ENCODE measurements at places on chromosomes 7 and 10.

DNA sequence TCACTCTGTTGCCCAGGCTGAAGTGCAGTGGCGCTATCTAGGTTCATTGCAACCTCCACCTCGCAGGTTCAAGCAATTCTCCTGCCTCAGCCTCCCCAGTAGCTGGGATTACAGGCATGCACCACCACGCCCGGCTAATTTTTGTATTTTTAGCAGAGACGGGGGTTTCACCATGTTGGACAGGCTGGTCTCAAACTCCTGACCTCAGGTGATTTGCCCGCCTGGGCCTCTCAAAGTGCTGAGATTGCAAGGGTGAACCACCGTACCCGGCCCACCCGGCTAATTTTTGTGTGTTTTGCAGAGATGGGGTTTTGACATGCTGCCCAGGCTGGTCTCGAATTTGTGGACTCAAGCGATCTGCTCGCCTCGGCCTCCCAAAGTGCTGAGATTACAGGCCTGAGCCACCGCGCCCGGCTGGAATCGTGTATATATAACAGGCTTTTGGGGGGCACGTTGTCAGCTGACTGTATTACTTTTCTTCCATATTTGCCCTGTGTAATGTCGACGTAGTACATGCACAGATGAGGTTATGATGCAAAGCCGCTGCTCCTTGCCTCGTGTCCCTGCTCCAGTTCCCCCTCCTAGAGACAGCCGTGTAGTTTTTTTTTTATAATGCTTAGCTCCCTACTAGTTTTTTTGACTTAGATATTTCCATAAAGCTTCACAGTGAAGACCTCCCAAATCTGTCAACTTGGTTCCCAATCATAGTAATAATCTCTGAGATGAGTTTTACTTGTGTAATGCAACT, 883 bp upstream of the TRA2A start:
- no peak for DNase-seq

DNA sequence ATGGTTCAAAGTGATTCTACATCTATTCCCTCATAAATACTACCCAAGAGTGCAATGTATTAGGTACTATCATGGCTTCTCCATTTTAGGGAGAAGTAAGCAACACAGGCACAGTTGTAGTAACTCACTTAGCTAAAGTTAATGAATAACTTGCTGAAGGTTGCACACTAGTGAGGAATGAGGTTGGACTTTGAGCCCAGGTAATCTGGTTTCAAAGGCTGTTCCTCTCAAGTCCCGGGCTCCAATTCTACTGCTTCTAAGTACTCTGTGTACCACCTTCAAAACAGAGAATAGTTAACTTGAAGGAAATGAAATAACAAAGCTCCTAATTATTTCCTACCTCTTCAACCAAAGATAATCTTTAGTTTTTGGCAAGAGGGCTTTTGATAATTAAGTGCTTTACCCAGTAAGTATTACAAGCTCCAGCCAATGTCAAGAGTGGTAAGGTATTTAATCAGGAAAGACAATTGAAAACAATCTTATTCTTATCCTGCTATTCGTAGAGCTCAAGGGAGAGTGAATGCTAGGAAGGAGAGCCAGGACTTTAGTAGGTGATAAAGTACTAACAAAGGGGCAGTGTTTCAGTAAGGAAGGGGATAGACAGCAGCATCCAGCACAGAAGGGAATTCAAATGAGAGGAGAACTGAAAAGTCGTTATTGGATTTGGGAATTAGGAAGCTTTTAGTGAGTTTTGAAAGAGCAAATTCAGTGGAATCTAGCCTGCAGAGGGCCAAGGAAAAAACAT, 158.2 kb upstream of the PTPRZ1 start:
- DNase-seq: peak; percentile 31

GRCh38 chr10:62199584-62199983, 69.1 kb downstream of the RTKN2 start:
- DNase-seq: peak; percentile 5

- DNase-seq: no peak
Observed at GRCh38 chr10:49344840-49345239, 45.9 kb downstream of the C10orf71 start.

DNA sequence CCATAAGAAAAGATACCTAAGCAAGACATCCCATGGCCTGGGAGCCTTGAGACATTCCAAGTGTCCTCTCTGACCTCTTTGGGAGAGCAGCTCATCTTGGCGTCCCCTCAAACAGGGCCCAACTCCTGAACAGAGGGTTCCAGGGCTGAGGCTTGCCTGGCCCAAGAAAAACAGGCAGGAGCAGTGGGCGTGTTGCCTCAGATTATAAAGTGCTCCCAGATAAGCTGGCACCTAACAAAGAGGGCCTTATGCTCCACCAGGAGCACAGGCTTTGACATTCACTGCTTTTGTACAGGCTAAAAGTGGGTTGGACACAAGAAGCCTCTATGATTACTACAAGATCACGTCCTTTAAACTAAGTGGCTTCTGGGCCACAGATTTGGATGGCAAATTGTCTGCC, 193.1 kb downstream of the FGFR2 start:
- DNase-seq: no peak

DNA sequence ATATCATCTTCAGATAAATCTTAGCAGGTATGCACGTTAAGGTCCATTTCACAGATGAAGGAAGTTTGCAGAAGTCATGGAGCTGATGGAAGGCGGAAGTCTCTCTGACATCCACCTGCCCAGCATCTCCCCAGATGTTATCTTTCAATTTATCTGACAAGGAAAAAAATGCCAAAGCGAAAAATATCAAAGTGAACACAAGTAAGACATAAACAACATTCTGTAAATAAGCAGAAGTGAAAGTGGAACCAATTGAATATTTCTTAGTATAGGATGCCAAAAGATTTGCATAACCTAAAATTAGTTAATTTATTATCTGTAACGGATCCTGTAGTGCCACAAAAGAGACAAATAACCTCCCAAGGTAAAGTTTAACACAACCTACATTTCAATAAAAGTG, 73.6 kb upstream of the NEBL start:
- no peak for DNase-seq

GRCh38 chr7:26186364-26187311, 13.9 kb downstream of the HNRNPA2B1 start:
- DNase-seq: no peak

DNA sequence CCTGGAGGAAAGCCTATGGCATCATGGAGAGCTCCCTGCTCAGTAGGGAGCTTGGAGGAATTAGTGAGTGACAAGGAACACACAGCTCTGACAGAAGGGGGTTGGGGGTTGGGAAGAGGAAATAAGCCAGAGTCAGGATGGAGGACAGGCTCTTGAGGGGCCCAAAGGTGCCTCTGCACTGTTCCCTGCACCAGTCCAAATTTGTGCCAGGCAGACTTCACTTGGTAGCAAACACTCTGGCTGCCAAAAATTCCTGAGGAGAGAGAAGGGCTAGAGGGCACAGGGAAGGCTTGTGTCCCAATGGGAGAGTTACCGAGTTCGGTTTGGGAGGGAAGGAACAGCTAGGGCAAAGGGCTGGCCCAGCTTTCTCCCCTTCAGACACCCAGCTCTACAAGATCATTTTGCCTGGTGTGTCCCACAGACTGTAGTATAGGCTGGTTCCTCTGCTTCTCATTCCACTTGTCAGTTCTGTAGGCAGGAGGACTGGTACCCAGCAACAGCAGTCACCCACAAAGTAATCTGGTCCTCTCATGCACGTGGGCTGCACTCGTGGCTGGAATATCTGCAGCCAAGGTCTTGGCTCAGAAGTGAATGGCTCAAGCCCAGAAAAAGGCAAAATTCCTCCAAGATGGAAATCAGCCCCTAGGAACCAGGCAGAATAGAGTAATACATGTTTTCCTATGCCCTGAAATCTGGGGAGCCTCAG, 8.0 kb upstream of the KCNIP2 start:
- DNase-seq: no peak

GRCh38 chr10:69326692-69327091, 48.4 kb downstream of the HK1 start:
- DNase-seq: no peak

DNA sequence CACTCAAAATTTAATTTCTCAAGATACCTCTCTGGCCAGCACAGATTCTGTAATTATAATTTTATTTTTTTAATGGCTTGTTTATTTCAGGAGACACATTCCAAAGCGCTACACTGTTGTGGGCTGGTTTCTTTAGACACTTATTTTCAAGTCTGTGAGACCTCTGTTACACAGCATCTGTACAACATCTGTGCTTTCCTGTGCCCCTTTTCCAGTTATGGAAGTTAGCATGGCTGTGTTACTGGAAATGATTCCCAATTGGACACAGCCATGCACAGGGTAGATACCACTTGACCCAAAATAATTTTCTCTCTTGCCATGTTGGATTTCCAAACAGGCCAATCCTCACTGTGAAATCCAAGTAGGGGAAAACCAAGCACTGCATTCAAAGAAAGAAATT, 172.3 kb upstream of the ADCY1 start:
- DNase-seq: no peak

DNA sequence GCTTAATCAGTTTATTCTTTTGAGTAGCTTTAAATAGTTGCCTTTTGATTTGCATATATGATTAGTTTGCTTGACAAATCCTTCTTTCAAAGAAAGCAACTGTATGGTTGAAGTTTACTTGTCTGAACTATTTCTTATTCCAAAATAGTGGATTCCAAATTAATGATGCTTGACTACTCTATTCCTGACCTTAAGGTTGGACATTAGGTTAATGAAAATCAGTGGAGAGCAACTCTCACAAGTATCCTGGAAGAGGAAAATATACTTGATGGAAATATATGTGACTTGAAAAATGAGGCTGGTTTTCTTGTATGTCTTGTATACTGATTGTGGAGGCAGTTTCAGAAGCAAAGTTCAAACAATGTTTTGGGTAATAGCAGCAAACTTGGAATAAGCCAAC, 369.2 kb upstream of the PODXL start:
- peak; percentile 78 for DNase-seq

DNA sequence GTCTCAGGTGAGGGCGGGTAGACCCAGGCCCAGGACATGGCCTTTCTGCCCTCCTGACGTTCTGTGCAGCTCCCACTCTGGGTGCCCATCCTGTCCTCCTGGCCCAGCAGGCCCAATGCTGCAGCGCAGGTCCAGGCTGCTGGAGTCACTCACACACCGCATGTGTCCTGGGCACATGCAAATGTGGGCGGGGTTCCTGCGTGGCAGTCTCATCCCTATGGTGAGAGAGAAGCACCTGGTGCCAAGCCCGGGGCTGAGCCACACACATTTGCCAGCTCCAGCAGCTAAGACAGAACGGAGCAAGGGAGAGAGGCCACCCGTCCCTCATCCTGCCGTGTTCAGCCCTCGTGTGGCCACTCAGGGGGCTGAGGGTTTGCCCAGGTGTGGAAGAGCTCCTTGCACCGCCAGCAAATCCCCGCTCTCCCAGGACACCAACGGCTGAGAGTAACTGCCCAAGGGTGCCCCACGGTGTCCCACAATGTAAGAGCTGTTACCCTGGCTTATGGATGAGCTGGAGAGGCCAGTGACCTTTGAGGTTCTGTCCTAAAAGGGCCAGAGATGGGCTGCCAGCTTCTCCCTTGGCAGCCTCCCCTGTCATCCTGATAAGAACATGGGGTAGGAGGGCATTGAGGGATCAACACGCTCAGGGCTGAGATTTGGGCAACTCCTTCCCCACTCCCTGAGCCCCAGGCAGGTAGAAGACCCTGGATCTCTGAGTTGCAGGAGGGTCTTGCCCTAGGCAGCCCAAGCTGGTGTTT, 4.4 kb downstream of the FUOM start:
- no peak for DNase-seq

GRCh38 chr7:84389242-84389641, 194.7 kb upstream of the SEMA3A start:
- no peak for DNase-seq

DNA sequence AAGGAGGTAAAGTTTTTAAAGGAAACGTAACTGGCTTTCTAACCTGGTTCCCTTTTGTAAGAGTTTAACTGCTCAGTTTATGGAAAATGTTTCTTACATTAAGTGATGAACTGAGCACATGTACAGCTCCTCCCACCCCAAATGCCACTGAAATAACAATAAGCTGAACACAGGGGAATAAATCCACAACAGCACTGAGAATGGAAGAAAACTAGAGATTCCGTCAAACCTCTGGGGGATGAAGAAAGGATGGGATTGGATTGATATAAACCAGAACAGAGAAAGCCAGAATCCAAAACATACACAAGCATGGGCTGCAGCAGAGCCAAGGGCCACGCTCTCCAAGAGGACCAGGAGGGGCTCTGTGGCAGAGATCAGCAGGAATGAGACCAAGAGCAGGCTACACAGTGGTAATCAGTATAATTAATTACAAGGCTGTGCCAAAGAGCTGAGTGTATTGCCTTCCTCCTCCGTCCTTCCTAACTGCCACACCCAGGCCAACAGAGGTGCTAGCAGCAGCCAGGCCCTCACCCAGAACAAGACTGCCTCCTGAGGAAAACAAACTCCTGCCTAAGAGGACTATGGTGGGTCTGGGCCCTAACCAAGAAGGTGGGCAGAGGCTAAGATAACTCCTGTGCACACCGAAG, 73.9 kb downstream of the KIAA1549 start:
- no peak for DNase-seq

DNA sequence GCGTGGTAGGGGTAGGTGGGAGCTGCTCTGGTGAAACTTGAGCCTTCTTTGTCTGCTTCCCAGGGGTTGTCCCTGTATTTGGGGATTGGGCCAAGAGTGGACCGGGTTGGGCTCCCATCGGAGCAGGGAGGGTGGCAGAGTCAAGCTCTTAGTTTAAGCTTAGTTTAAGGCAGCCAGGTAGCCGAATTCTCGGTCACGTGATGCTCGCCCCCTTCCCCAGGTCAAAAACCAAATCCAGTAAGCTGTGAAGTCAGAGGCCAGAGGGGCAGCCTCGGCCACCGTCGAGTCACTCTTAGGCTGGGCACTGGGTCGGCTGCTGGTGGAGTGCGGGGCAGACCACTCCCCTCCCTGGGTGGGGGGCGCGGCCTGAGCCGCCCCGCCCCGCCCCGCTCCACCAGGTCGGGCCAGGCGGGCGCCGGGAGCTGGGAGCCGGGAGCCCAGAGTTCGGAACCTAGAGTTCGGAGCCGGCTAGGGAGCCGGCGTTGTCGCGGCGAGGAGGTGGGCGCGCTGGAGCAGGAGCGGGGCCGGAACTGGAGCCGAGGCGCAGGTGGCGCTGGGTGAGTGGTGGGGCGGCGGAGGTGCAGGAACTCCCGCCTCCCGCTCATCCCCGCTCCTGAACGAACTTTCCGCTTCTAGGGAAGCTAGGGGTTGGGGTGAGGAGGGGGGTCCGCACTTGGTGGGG, 2.8 kb upstream of the LZTS2 start:
- DNase-seq: no peak

DNA sequence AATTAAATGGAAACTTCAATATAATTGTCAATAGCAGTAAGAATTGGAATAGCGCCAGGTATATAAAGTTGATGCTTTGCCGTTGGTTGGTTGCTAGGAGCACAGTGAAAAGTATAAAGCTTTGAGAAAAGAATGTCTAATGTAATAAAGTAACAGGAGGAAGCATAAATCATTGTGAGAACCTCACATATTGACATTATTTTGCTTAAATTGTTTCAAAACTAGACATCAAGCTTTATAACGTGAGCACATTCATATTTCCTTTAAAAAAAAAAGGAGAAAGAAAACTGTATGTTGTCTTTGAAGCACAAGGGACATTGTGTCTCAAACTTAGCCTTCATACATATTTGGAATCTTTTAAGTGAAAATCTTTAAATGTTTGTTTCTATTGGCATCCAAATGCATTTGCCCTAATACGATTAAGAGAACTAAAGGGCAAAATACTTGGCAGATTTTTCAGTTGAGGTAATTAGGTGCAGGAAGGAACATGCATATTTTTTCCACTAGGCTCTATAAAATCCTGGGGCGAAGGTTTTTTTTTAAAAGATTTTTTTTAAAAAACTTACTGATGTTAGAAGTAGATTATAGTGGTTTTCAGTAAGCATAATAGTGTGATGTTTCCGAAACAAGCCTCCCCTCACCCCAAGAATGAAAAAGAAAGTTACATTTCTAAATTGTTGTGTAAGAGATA, 92.4 kb downstream of the ARID5B start:
- no peak for DNase-seq
